ENCODE measurements at places on chromosomes 12 and 14. TPM values are rescaled to one million over a fixed set of nuclear protein-coding genes. Genes with fewer than 3 reads are reported as not detected.

EXOC3L4 gene
- total RNA-seq, result 5.4 TPM

APEX1 gene
- 149 TPM for total RNA-seq

IL23A gene
- total RNA-seq, result not detected

CCNT1 gene
- total RNA-seq, result 44.9 TPM

DNA sequence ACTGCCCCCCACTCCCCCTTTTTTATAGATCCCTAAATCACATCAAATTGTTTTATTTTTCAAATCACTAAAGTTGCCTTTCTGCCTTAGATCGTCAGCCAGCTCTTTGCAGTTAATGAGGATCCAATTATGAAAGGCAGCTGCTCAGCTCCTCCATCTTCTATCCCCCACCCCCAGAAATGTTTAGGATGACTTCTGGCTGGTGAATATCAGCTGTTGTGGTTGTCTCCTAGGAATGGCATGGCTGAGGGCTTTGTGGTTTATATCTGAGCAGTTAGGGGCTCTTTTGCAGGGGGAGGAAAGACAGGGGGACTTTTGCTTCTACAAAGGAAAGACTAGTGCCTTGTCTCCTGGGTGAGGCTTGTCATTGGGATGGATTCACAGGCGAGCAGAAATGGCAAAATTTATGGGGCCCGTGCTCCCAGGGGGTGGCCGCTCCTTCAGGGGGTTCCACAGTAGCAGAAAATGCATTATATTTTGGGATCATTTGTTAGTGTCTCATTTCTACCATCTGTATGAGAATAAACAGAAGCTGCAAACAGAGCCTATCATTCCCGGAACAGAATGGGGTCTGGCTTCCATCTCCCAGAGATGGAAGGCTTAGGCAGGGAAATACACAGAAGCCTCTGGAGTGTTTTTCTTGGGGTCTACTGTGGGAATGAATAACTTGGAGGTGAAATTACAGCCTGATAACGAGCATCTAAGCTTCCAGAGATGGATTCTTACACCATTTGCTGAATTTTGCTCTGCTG is 6.5 kb downstream of the JDP2 start:
- H3K27ac ChIP-seq, result peak overlapping the region; percentile 28
- no peak for DNase-seq
- H3K4me1 ChIP-seq, result peaks cover 72% of the 10 kb centered on the region
- peaks cover 63% of the 10 kb centered on the region for H3K36me3 ChIP-seq

- H3K4me1 ChIP-seq, result peaks cover 24% of the 10 kb centered on the region
- peaks cover 57% of the 10 kb centered on the region for H3K36me3 ChIP-seq
- H3K4me3 ChIP-seq, result no peak overlapping the region
- no peak for DNase-seq
- no peak overlapping the region for H3K27ac ChIP-seq
These were observed 12.1 kb downstream of the INF2 start for GRCh38 chr14:104701383-104702076.

GRCh38 chr14:86989285-86989684 is 1003.7 kb downstream of the GALC start:
- no peaks in the 10 kb centered on the region for H3K27me3 ChIP-seq
- H3K36me3 ChIP-seq, result no peaks in the 10 kb centered on the region
- H3K4me1 ChIP-seq, result no peaks in the 10 kb centered on the region

DNA sequence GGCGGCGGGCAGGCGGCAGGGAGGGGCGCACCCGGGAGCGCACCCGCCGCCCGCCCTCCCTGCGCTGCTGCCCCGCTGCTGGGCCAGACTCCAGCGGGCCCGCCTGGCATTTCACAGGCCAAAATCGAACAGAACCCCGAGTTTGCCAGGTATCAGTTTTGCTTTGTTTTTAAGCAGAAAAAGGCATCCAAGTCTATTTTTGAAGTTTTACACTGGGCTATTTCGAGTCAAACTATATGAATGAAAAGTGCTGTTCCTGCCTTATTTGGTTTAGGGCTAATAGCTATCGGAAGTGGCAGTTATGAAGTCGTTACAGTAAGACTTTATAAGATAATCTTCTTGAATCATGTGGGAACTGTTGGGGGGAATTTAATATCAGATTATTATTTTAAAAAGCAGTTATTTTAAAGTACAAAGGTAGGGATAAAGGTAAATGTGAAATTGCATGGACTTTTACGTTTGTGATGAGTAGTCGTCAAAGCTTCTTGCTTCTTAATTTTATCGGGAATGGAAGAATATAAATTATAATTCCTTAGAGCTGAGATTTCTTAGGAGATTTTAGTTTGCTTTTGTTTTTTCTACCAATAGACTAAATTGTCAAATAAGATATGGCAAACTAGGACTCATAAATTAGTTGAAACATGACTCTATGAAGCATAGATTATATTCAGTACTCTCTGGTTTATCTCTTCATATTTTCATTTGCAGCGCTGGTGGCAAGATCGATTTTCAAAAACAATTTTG is 1.1 kb downstream of the MSRB3 start:
- H3K4me3 ChIP-seq, result peak overlapping the region; percentile 81
- H3K36me3 ChIP-seq, result no peaks in the 10 kb centered on the region
- DNase-seq, result no peak
- H3K27me3 ChIP-seq, result peaks cover 17% of the 10 kb centered on the region

DNA sequence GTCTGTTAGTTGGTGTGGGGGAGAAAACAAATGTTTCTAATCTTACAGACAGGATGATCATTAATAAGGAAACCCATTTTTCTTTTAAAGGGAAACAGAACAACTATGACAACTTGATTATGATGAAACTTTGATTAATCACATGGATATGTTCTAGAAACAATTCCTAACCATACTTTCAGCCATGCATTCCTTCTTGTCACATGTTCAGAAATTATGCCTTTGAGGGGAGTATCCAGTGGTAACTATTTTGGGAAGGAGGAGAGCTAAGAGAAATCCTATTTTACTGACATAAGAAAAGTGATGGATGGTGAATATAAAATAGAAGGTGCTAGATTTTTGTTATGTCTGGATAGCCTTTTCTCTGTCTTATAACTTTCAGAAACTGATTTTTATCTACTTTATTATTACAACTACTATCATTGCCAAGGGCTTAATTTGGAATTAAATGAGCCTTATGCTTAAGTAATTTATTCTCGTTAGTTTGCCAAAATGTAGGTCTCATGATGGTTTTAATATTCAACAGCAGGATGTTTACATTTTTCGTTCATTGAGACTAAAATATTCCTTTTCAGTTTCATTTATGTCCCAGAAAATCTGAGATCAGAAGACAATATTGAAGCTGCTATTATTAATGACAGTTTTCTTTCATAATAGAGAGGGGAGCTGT is 200.1 kb downstream of the TMTC2 start:
- H3K27me3 ChIP-seq, result no peaks in the 10 kb centered on the region
- no peak overlapping the region for H3K27ac ChIP-seq
- no peak overlapping the region for H3K4me3 ChIP-seq
- H3K4me1 ChIP-seq, result no peaks in the 10 kb centered on the region
- DNase-seq, result no peak
- no peaks in the 10 kb centered on the region for H3K36me3 ChIP-seq

DNA sequence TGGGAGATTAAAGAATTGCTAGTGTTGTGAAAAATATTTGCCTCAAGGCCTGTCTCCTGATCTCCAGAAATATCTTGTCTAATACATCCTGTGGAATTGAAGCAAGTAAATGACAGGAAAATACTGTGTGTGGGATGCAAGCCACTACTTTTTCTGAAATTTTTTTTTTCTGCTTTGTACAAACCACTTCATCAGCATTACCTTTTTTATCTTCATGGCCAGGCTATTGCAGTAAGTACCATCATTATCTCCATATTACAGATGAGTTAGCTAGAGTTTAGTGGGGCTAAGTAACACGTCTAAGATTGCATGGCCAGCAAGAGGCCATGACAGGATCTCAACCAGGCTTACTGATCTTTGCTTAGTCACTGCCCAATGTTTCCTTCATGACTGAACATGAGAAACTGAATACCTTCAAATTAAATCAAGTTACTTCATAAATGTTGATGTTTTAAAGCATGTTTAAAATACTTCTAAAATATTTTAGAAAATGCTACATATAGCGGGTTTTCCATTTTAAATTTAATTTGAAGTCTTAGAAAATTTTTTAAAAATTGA is 273.7 kb downstream of the SLC6A15 start:
- H3K4me3 ChIP-seq, result no peak overlapping the region
- no peak overlapping the region for H3K27ac ChIP-seq
- H3K27me3 ChIP-seq, result no peaks in the 10 kb centered on the region
- DNase-seq, result no peak
- H3K36me3 ChIP-seq, result no peaks in the 10 kb centered on the region

DNA sequence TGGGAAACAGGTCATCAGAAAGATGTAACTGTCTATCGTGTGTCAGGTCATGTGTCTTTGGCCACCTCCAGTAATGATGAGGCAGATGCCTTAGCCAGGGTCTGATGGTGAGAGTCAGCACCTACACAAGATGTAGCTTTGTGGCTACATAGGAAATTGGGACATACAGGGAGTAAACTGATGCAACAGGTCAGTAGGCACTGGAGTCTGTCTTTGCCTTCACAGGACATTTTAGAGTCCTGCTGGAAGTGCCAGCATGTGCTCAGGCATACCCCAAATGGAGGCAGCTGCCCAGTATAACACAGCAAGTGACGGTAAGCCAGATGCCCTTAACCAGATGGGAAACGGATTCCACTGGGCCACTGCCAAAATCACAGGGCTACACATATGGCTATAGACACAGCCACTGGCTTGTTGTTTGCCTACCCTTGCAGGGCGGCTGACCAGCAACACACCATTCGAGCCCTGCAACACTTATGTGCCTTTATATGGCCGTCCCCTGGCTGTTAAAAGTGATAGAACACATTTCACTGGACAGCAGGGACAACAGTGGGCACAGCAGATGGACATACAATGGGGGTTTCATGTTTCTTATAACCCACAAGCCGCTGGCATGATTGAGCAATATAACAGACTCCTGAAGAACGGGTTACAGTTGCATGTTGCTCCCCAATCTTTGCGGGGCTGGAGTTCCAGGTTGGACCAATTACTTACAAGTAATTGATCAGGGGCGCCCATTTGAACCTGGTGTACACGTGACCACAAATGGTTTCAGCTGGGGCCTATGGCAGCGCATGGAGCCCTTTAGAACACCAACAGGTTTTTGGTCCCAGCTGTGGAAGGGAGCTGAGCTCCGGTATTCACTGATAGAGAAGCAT is 12.9 kb upstream of the RNASE12 start:
- no peaks in the 10 kb centered on the region for H3K36me3 ChIP-seq
- H3K27me3 ChIP-seq, result no peaks in the 10 kb centered on the region
- peaks cover 5% of the 10 kb centered on the region for H3K4me1 ChIP-seq
- H3K27ac ChIP-seq, result no peak overlapping the region

- H3K4me3 ChIP-seq, result no peak overlapping the region
- no peaks in the 10 kb centered on the region for H3K27me3 ChIP-seq
- no peaks in the 10 kb centered on the region for H3K36me3 ChIP-seq
- no peak overlapping the region for H3K27ac ChIP-seq
These were observed 87.4 kb upstream of the PTPRR start for GRCh38 chr12:71007781-71008404.
